GM12892 (cell line): ENCODE measurements at places on chromosomes 7 and 10.

GRCh38 chr10:86305521-86305920 lies 61.1 kb downstream of the GRID1 start:
- DNase-seq = no peak

DNA sequence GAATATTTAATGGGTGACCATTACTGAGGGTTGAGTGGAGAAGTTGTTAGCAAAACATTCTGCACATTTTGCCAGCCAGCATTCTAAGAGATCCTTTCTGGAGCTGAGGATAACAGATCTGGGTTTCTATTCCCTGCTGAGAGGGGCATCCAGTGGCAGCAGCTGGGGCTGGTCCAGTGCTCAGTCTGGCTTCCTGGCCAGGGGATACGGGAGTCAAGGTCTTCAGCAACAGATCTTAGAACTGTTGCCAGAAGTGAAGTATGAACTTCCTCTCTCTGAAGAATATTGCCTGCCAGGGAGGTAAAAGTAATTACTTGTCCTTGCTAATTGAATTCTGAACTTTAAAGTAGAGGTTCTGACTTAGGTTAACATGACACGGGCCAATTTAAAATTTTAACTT lies 568.4 kb downstream of the REEP3 start:
- DNase-seq = no peak

DNA sequence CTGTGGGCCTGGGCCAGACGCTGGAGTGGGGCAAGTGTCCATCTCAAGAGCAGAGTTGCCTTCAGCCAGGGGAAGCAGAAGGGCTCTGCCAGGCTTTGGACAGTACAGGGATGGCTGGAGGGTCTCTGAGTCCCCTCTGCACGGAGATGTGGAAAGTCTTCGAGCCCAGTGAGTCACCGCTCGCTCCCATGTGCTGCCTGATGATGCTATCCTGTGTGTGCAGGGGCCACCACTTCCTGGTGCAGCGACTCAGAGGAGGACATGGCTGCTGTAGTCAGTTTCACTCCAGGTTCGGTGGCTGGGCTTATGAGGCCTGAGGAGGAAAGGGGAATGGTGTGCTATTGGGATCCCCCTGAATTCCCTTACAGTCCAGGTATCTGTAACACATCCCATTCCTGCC lies 6.0 kb downstream of the ADCYAP1R1 start:
- DNase-seq = no peak

DNA sequence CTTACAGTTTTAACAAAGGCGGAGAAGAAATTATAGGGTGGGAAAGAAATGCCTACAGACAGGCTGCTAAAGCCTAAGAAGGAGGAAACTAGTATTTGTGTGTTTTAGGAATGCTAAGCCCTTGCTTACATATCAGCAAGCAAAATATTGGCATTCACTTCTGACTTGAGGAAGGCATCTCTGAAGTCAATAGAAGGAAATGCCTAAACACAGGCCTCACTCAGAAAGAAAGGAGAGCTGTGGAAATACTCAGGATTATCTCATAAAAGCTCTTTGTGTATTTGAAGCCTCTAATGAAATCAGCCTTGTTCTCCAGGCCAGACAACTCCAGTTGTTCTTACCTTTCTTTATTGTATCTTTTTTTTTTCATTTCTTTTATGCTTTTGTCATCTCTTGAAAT lies 158.0 kb downstream of the AUTS2 start:
- no peak for DNase-seq

DNA sequence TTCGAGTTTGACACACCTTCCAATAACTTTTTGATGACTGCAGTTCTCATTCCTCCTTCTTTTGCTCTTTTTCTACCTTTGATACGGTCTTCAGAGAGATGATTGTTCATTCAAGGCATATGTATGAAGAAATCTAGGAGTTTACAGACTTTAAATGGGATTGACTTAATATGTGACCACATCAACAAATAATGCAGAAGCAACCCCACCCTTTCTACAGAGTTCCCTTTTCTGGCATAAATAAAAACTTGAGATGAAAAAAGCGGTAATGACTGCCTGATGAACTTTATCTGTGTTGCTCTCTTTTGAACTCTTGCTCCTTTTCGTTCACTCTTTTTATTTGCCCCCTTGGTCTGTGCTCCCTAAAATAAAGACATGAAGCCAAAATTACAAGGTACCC lies 161.7 kb downstream of the C7orf25 start:
- no peak for DNase-seq

GRCh38 chr10:47026301-47027107 lies 115.3 kb downstream of the PTPN20 start:
- DNase-seq = no peak

- no peak for DNase-seq
Measured at GRCh38 chr10:112834751-112835181, 115.3 kb upstream of the TCF7L2 start.

GRCh38 chr10:90968328-90969081 lies 47.6 kb upstream of the ANKRD1 start:
- DNase-seq = no peak

GRCh38 chr7:83119494-83119893 lies 43.2 kb downstream of the PCLO start:
- DNase-seq = no peak

- DNase-seq = peak; percentile 68
Measured at GRCh38 chr10:43606323-43607198, at the start of gene ZNF485. Gene ZNF485 (plus strand): TSS chr10:43606438. CDS start chr10:43607051, 613 bp downstream.

- no peak for DNase-seq
Measured at GRCh38 chr10:77514870-77515269, 122.7 kb downstream of the KCNMA1 start.

GRCh38 chr10:116690356-116691322 lies 51.7 kb downstream of the HSPA12A start:
- no peak for DNase-seq
